ENCODE measurements at places on chromosomes 1 and 21.

DNA sequence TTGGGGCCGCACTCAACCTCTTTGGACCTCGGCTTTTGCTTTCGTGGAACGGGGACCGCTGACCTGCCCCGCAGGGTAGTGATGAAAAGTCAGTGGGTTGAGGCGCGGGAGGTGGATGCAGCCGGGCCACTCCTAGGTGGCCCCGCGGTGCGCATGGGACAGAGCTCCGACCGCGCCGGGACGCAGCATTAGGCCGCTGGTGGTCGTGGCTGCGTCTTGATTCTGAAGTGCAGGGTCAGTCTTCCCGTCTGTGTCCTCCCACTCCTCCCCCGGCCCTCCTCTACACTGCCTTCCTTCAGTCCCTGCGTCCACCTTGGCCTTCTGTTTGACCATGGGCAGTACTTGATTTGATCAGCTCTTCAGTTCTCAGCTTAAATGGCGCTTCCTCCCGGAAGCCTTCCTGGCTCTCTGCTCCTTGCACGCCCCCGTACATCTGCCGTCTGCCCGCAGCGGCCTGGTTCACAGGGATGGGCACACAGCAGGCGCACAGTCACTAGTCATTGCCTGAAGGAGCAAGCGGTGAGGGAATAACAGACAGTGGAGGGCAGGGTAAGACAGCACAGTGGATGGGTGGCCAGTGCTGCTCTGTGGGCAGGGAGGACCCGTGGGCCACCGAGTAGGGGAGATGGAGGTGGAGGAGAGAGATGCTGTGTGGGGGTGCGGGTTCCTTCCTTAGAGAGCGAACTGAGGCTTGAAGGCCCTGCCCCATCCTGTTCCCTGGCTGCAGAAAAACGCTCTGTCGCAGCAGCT lies 633 bp downstream of the THEMIS2 start:
- DNase-seq = no peak

GRCh38 chr1:222583079-222583478 lies 6.7 kb downstream of the TAF1A start:
- DNase-seq = no peak

DNA sequence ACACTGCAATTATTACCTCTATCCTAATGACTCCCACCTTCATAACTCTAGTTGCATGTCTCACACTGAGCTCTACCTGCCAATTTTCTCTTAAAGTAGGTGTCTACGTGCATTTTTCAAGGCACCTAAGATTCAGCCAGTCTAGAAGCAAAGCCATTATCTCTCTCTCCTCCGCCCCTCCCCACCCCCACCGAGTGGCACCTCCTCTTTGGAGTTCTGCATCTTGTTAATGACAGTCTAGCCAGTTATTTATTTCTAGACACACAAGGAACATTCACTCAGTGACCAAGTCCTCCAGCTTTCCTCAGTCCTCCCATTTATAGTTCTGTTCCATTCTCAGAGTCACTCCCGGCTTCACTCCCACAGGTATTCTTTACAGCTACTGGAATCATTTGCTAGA lies 47.6 kb downstream of the ASTN1 start:
- DNase-seq = no peak

GRCh38 chr1:202857136-202857610 lies 31.8 kb downstream of the RABIF start:
- DNase-seq = no peak

- DNase-seq = no peak
Measured at GRCh38 chr1:111604931-111605330, 14.7 kb upstream of the RAP1A start.

GRCh38 chr1:180243517-180244221 lies 13.6 kb downstream of the LHX4 start:
- no peak for DNase-seq

- no peak for DNase-seq
Measured at GRCh38 chr21:31262728-31263127, 81.3 kb downstream of the TIAM1 start.

Data from activated T-helper 1 cell treated with Interleukin-2 at 50 U/mL for 16 hours (primary cell).